Neural progenitor cell (in vitro differentiated cells): ENCODE measurements at places on chromosomes 7 and 10. TPM values are rescaled to one million over a fixed set of nuclear protein-coding genes. Genes with fewer than 3 reads are reported as not detected.
A peak's percentile ranks its signal among the peaks of the same experiment; 100 is the strongest.

DNA sequence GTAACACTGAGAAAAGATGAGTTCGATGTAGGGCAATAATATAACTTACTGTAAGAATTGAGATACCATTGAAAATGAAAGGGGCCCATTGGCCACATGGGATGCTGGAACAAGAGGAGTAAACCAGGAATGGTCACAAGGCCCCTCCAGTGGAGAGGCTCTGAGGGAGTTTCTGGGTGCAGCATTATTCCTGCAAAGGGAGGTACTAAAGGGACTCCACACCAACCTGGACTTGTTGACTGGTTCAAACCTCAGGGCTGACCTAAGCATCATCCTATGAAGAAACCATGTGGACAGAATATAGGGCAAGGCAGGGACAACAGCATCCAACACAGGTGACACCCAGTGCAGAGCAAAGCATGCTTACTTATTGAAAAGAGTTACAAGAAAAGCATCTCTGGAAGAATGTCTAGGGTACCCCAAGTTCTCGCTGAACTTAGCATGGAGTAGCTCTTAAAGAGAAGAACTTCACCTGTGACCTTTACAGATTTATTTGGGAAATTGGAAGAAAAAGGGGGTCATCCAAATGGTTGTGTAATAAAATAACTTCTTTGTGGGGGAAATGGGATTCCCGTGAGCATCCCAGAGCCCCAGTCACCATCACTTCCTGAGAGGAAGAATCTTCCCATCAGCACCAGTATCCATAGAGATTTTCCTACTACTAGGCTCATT is 34.7 kb downstream of the PRSS2 start:
- DNase-seq = no peak
- peaks cover 2% of the 10 kb centered on the region for H3K27me3 ChIP-seq
- H3K27ac ChIP-seq = no peak overlapping the region
- H3K4me3 ChIP-seq = no peak overlapping the region
- no peaks in the 10 kb centered on the region for H3K4me1 ChIP-seq

- no peaks in the 10 kb centered on the region for H3K36me3 ChIP-seq
- no peak overlapping the region for H3K4me3 ChIP-seq
- H3K27ac ChIP-seq = peak overlapping the region; percentile 71
- no peak for DNase-seq
Measured at GRCh38 chr10:21318540-21319167, 206.8 kb downstream of the SKIDA1 start.

DNA sequence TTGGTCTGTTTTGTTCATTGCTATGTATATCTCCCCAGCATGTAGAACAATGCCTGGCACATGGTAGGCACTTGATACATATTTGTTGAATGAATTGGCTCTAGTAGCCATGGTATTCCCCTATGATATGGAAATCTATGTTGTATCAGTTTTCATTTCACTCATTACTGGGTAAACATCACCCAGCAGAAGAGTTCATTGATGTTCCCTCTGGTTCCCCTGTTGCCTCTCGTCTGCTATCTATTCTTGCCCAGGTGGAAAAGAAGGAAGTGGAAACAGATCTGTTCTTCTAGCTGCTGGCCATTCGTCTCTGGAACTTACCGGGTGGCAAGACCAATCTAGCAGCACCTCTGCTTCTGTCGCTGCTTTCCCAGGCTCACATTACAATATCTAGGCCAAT is 71.5 kb downstream of the LRRC4 start:
- no peak for DNase-seq
- peaks cover 4% of the 10 kb centered on the region for H3K4me1 ChIP-seq
- H3K27ac ChIP-seq = no peak overlapping the region
- H3K4me3 ChIP-seq = no peak overlapping the region

GRCh38 chr10:51217505-51217904 is 143.2 kb downstream of the PRKG1 start:
- peaks cover 8% of the 10 kb centered on the region for H3K4me1 ChIP-seq
- no peak for DNase-seq
- H3K27me3 ChIP-seq = no peaks in the 10 kb centered on the region
- no peak overlapping the region for H3K27ac ChIP-seq

GRCh38 chr10:5563991-5564536 is 39.3 kb downstream of the CALML3 start:
- no peak overlapping the region for H3K4me3 ChIP-seq
- H3K4me1 ChIP-seq = peaks cover 12% of the 10 kb centered on the region
- no peaks in the 10 kb centered on the region for H3K27me3 ChIP-seq
- no peaks in the 10 kb centered on the region for H3K36me3 ChIP-seq

DNA sequence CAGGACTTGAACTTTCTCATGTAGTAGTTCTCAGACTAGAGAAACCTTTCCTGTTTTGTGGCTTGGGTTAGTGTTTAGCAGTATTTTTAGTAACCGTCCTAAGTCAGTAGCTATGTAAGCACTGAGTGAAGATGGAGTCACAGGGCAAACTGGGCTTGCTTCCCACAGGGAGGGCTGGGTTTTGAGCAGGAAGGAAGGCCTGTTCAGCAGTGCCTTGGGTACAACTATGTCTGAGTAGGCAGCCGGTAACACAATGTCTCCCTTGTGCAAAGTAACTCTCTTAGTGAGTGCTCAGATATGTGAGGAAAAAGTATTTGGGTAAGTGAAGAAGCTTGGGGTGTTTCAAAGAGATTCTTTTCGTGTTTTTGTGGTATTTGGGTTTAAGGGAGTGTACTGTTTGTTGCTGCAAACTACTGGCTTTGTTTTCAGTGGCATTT is 96.4 kb downstream of the CCSER2 start:
- no peak overlapping the region for H3K4me3 ChIP-seq
- peaks cover 11% of the 10 kb centered on the region for H3K4me1 ChIP-seq
- no peaks in the 10 kb centered on the region for H3K36me3 ChIP-seq
- peak overlapping the region; percentile 6 for H3K27ac ChIP-seq
- DNase-seq = peak; percentile 34
- H3K27me3 ChIP-seq = no peaks in the 10 kb centered on the region

GRCh38 chr10:61542596-61542995 is 89.4 kb upstream of the TMEM26 start:
- H3K36me3 ChIP-seq = no peaks in the 10 kb centered on the region
- H3K4me1 ChIP-seq = no peaks in the 10 kb centered on the region
- no peak overlapping the region for H3K4me3 ChIP-seq
- H3K27ac ChIP-seq = no peak overlapping the region

DNA sequence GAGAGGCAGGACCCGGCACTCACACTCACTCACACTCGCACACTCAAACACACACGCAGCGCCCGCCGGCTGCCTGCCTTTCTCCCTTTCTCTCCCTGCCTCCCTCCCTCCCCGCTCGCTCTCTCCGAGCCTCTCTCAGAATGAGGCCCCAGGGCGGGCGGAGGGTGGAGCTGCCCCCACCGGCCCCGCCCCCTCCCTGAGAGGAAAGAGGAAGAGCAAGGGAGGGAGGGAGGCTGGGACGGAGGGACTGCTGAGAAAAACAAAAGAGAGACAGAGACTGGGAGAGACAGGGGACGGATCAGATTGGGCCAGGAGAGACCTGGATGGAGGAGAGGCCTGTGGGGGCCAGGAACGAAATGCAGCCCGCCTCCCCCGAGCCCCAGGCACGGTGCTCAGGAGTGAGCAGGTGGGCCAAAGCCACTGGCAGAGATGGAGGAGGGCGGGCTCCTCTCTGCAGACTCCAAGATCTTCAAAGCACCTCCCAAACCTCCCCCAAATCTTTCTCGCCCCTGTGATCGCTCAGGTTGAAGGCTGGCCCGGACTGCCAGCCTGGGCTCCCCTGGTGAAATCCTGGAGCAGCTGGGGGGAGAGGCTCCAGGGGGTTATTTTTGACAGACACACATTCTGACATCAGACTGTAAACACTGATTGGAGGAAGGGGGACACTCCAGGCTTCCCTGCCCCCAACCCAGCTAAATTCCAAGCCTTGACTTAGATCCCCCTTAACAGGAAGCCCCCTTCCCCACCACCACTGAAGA is 5.1 kb downstream of the LDB1 start:
- H3K27ac ChIP-seq = peak overlapping the region; percentile 82
- H3K27me3 ChIP-seq = no peaks in the 10 kb centered on the region
- peak overlapping the region; percentile 88 for H3K4me3 ChIP-seq
- H3K4me1 ChIP-seq = peaks cover 54% of the 10 kb centered on the region
- DNase-seq = peak; percentile 96
- no peaks in the 10 kb centered on the region for H3K36me3 ChIP-seq

DNA sequence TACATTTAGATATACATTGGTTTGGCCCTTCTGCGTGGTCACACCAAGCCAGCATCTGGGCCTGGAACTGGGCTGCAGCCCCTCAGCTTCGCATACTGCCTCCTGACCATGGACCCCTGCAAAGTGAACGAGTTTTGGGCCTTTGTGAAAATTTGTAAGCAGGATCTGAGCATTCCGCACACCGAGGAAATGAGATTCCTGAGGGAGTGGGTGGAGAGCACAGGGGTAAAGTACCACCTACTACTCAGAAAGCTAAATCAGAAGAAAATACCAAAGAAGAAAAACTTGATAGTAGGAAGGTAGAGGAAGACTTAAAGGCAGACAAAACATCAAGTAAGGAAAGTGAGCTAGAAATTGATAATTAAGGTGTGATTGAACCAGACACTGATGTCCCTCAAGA is 22.5 kb upstream of the NT5C2 start:
- DNase-seq = no peak
- H3K4me1 ChIP-seq = peaks cover 10% of the 10 kb centered on the region

GRCh38 chr10:70052462-70053217 is at the start of gene MACROH2A2:
MACROH2A2 (plus strand) TSS chr10:70052846; CDS start chr10:70075659, 22,813 bp downstream.
- peak; percentile 89 for DNase-seq
- peak within 1 kb of the TSS; percentile 97 for H3K4me3 ChIP-seq
- peaks cover 74% of the 10 kb centered on the region for H3K27me3 ChIP-seq
- H3K36me3 ChIP-seq = no peaks in the 10 kb centered on the region

DNA sequence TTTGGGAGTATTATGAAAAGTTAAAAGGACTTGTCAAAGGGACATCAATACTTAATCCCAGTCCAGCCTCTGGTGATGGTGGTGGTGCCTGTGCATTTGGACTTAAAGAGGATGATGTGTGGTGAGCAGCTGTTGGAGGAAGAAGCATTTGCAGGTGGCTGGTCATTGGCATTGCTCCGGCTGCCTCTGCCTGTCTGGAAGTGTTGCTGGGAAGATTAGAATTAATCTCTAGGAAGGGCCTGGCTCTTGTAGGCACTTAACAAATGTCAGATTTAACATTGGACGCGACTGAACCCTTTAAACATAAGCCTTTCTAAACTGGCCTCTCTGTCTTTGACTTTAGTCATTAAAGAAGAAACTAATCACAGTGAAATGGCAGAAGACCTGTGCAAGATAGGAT is 58.8 kb downstream of the FIGNL1 start:
- no peaks in the 10 kb centered on the region for H3K4me1 ChIP-seq
- H3K36me3 ChIP-seq = no peaks in the 10 kb centered on the region
- H3K27ac ChIP-seq = no peak overlapping the region

DNA sequence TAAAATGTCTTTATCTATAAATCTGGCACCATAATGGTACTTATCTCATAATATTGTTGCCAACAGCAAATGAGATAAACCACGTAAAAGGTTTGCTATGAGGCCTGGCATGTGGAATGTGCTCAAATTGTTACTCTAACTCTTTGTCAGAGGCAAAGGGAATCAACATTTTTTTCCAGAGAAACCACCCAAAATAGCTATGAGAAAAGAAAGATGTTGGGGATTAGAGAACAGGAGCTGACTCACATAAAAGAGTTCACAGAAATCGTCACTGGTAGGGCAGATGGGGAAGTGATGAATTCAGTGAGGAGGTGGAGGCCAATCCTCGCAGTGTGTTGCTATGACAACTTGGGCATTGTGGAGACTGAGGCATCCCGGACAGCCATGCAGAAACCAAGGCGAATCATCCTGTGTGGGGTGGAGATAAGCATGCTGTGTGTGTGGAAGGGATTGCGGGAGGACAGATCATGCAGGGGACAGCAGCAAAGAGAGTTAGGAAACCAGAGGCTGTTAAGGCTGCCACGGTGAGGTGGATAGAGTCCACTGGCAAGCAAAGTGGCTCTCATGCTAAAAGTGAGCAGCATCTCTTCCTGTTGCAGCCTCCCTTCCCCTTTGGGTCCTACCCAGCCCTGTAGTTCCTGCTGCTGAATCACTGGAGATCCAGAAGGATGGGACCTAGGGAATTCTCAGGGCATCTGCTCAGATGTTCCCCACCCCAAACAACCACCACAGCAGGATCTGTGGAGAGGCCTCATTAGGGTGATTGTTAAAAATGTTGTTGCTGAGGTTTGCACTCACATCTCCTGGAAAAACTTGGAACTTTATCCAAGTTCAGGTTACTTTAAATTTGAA is 103.9 kb downstream of the CUBN start:
- H3K4me1 ChIP-seq = peaks cover 65% of the 10 kb centered on the region
- H3K4me3 ChIP-seq = no peak overlapping the region
- H3K36me3 ChIP-seq = no peaks in the 10 kb centered on the region

GRCh38 chr7:130301501-130302020 is 8.6 kb downstream of the CPA4 start:
- H3K4me1 ChIP-seq = no peaks in the 10 kb centered on the region
- no peak overlapping the region for H3K27ac ChIP-seq
- no peaks in the 10 kb centered on the region for H3K27me3 ChIP-seq
- no peaks in the 10 kb centered on the region for H3K36me3 ChIP-seq
- no peak overlapping the region for H3K4me3 ChIP-seq

- no peak overlapping the region for H3K27ac ChIP-seq
- H3K36me3 ChIP-seq = no peaks in the 10 kb centered on the region
- H3K4me1 ChIP-seq = no peaks in the 10 kb centered on the region
Measured at GRCh38 chr7:67564959-67565358, 568.3 kb downstream of the TYW1 start.

- H3K36me3 ChIP-seq = no peaks in the 10 kb centered on the region
- DNase-seq = no peak
- no peak overlapping the region for H3K27ac ChIP-seq
- H3K4me3 ChIP-seq = no peak overlapping the region
Measured at GRCh38 chr10:102988404-102989314, 70.6 kb downstream of the CNNM2 start.

DNA sequence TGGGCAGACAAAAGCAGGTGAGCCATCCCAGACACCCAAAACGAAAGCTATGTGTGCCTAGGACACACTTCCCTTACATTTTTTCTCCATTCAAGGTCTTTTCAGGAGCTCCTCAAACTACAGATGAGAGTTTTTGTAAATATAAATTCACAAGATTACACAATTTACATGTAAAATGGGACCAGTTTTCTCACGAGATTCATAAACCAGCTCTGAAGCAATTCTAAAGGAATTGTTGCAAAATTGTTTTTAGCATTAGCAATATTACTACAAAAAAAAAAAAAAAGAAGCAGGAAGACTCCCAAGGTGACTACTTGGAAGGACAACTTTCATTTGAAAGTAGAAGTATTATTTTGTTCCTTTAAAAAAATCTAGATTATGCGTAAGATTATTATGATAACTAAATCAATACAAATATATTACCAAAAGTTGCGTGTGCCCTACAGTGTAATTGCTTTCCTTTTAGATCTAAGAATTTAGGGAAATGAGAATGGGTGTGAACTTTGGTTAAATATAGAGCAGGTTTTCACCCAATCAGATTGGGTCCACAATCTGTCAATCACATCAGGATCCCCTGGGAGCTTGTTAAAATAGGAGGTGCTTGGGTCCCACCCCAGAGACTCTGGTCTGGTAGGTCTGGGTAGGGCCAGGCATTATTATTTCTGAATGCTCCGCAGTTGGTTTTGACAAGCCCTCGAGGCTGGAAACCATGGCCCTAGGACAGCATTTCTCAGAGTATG is 72.2 kb downstream of the TBXAS1 start:
- H3K36me3 ChIP-seq = no peaks in the 10 kb centered on the region
- H3K27ac ChIP-seq = no peak overlapping the region
- no peaks in the 10 kb centered on the region for H3K4me1 ChIP-seq
- H3K4me3 ChIP-seq = no peak overlapping the region
- H3K27me3 ChIP-seq = no peaks in the 10 kb centered on the region

- peak; percentile 20 for DNase-seq
- H3K4me1 ChIP-seq = peaks cover 20% of the 10 kb centered on the region
- H3K36me3 ChIP-seq = no peaks in the 10 kb centered on the region
- H3K27me3 ChIP-seq = peaks cover 55% of the 10 kb centered on the region
- H3K4me3 ChIP-seq = peak overlapping the region; percentile 88
- H3K27ac ChIP-seq = no peak overlapping the region
Measured at GRCh38 chr7:108455551-108455997, 662 bp downstream of the NRCAM start.

Gene EPO
- total RNA-seq = 0.09 and 0.58 TPM in 2 replicates

Gene NKX6-2
- total RNA-seq = not detected in 2 replicates

Gene PITX3
- 0.46 TPM in 1 of 2 replicates, not detected in the other for total RNA-seq

Gene EPHB4
- 66.5 and 106 TPM in 2 replicates for total RNA-seq

Gene ACTL6B
- total RNA-seq = not detected in 2 replicates
